ENCODE measurements at places on chromosomes 4 and X.

DNA sequence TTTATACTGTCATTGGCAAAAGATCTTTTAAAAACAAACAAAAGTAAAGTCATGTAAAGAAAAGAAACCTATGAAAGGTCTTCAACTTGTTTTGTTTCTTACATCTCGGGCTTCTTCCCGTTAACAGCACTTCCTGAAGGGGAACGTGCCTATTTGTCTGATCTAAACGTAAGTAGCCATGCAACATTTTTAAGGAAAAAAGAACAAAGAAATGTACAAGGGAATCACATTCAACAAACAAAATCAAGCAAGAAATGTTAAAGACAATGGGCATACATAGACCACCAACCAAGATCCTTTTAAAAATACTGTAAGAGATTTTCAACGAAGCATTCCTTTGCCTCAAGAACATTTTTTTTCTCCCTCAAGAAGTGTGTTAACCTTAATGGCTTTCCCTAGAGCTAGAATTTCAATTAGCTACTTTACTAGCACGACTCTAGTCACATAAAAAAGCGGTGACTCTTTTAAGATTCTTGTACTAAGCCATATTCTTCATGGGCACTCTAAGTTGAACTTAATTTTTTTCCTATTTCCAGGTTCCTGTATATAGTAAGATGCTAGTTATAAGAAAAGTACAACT, 112.0 kb upstream of the TTC29 start:
- DNase-seq = no peak

GRCh38 chr4:48462363-48462762, 20.8 kb upstream of the SLC10A4 start:
- DNase-seq = no peak

DNA sequence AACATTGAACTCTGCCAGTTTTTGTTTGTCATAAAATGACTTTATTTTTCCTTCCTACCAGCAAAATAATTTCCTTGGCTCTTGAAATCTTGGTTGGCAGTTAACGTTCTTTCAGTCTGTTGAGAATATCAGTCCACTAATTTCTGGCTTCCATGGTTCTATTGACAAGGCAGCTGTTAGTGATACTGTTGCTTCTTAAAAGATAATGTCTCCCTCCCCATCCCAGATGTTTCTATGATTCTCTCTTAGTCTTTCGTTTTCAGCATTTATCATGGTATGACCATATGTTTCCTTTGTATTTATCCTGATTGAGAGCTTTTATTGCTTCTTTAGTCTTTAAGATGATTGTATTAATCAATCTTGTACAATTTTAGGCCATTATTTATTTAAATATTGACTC, 81.1 kb upstream of the STK26 start:
- no peak for DNase-seq

GRCh38 chr4:182139491-182139890, 103.7 kb upstream of the TENM3 start:
- DNase-seq = no peak

- DNase-seq = no peak
These were observed 76.4 kb upstream of the RPA4 start for GRCh38 chrX:96807318-96807717.

- no peak for DNase-seq
These were observed 550.5 kb upstream of the BOD1L1 start for GRCh38 chr4:14177987-14178386.

- DNase-seq = no peak
These were observed 6.2 kb downstream of the NCAPG start for GRCh38 chr4:17817027-17817426.

DNA sequence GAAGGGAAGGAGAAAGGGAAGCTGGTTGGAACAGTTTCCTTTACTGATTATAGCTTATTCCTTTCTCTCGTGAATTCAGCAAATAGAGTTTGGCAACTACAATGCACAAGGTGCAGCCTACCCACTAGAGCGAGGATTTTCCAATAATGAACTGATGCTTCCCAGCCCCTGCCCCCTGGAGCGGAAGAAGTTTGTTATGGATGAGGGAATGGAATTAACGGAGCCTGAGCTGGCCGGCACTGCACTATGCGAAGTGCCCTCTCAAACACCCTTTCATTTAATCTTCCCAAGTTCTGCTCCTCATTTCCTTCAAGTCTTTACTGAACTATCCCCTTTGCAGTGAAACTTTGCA, 42.5 kb upstream of the CBR4 start:
- no peak for DNase-seq

DNA sequence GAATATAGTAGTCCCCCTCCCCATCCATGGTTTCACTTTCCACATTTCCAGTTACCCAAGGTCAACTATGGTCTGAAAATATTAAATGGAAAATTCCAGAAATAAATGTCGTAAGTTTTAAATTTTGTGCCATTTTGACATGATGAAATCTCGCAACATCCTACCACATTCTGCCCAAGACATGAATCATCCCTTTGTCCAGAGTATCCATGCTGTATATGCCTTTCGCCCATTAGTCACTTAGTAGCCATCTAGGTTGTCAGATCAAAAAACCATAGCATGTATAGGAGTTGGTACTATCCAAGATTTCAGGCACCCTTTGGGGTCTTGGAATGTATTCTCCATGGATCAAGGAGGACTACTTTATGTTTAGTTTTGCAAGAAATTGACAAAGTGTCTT, 8.3 kb downstream of the PRRG1 start:
- DNase-seq = no peak

- DNase-seq = no peak
These were observed 112.5 kb downstream of the SH3KBP1 start for GRCh38 chrX:19774905-19775304.

- no peak for DNase-seq
These were observed 1485.6 kb downstream of the PCDH19 start for GRCh38 chrX:98924511-98924910.

GRCh38 chr4:53748328-53748772, 157.1 kb upstream of the LNX1 start:
- DNase-seq = no peak

- DNase-seq = no peak
These were observed 326.6 kb upstream of the F9 start for GRCh38 chrX:139203651-139204570.

DNA sequence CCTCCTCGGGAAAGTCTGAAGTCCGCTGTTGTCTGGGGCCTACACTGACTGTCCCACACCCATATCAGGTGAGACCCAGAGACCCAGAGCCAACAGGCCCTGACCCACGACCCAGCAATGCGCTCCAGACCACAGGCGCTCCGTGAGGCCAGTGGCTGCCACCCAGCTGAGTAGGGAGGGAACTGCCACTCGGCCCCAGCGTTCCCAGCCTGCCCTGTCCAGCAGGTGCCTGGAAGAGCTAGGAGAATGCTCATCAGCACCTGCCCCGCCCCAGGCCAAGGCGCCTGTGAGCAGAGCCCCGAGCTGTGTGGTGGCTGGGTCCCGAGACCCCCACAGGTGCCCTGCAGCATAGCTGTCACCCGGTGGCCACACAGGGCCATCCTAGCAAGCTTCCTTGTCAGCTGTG, 2.7 kb downstream of the SPON2 start:
- no peak for DNase-seq

DNA sequence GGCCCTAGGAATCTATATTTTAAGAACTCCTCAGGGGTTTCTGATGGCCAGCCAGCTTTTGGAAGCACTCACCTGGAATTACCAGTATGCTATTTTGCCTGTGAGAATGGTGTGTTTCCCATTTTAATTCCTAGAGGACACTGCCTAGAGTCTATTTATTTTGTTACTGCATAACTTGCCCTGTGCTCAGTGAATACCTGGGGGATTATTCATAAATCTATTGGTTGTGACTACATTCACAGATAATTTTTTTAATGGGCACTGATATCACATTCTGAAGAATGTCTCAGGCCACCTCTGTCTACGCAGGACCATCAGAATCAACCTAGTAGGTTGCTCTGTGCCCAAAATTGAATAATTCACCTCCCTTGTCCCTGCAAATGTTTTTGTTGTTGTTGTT, 6.7 kb downstream of the ARL13A start:
- no peak for DNase-seq

GRCh38 chrX:356385-357034, 30.2 kb downstream of the PPP2R3B start:
- no peak for DNase-seq

- DNase-seq = no peak
These were observed 20.0 kb upstream of the MBNL3 start for GRCh38 chrX:132508834-132509233.

GRCh38 chr4:85867271-85867670, 392.3 kb downstream of the ARHGAP24 start:
- DNase-seq = no peak

All from activated gamma-delta T cell treated with anti-CD3 and anti-CD28 coated beads, Interleukin-2, amount 50 U/mL, for 16 hours (primary cell).